ENCODE measurements at places on chromosomes 2 and 18.

- no peak for DNase-seq
These were observed 33.3 kb downstream of the CFLAR start for GRCh38 chr2:201149064-201149820.

- no peak for DNase-seq
These were observed 179.5 kb upstream of the PARD3B start for GRCh38 chr2:204365811-204366210.

DNA sequence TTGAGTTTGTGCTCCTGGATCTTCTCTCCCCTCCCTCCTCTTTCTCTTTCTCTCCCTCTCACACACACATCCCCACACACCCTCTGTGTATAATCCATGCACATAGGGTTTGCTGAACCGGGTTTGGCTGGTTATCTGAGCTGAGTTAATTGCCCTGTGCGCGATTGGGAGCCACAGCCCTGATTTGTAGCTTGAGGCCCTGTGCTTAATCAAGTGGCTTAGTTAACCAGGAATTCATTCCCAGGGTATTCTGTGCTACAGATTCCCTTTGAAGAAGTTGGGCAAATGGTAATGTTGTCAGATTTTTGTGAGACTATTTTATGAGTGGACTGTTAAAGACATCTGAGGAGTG lies 6.2 kb downstream of the PARD3B start:
- no peak for DNase-seq

GRCh38 chr2:105809723-105810122 lies 65.0 kb downstream of the NCK2 start:
- no peak for DNase-seq

GRCh38 chr18:54671291-54671881 lies 80.3 kb downstream of the DYNAP start:
- no peak for DNase-seq

- no peak for DNase-seq
These were observed 163.2 kb upstream of the KLF7 start for GRCh38 chr2:207328944-207329386.

GRCh38 chr2:63486861-63487290 lies 101.4 kb downstream of the WDPCP start:
- no peak for DNase-seq

DNA sequence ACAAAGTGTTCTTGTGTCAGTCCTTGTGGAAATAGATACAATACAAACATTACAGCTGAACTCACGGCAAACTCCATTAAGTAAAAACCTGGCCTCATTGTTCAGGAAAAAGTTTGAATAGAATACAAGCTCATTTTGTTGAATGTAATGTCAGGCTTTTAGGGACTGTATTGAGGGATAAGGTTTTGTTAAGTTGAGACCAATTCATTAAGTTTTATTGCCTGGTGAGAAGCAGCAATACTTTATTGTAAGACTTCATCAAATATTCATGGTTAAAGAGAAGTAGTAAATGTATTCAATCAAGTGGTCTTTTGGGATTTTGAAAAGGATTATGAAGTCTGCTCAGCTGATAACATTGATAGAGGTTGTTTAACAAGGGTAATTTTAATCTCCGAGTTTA lies 35.4 kb upstream of the METAP1D start:
- no peak for DNase-seq

GRCh38 chr2:84613082-84613481 lies 96.8 kb downstream of the DNAH6 start:
- DNase-seq: no peak

- no peak for DNase-seq
These were observed 40.7 kb upstream of the TMEM131 start for GRCh38 chr2:98036349-98037000.

- DNase-seq: no peak
These were observed 577 bp upstream of the GLI2 start for GRCh38 chr2:120734930-120735651.

GRCh38 chr2:72969706-72970105 lies 52.4 kb downstream of the EMX1 start:
- DNase-seq: no peak

GRCh38 chr2:222448748-222449181 lies 24.4 kb downstream of the SGPP2 start:
- no peak for DNase-seq

GRCh38 chr18:23094411-23095190 lies 40.7 kb upstream of the CABLES1 start:
- no peak for DNase-seq

- DNase-seq: no peak
These were observed 224.5 kb downstream of the IKZF2 start for GRCh38 chr2:212926940-212927339.

DNA sequence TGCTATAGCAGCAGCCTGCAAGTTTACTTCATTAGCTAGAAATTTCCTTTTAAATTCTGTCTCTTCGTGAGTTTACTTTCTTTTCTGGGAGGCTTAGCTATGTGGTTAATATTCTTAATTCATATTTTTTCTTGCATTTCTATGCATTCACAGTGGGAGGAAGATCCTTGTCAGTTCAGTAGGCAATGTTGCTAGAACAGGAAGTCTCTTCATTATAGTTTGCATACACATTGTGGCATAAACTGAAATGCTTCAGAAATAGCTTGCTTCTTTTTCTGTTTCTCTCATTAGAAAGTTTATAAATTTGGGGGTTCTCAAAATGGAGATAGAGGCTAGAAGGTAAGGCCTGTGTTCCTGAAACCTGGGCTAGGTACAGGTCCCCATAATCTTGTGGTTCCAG lies 8.1 kb upstream of the ARHGAP15 start:
- DNase-seq: no peak

- no peak for DNase-seq
These were observed 94.5 kb downstream of the RDH14 start for GRCh38 chr2:18465979-18466378.

DNA sequence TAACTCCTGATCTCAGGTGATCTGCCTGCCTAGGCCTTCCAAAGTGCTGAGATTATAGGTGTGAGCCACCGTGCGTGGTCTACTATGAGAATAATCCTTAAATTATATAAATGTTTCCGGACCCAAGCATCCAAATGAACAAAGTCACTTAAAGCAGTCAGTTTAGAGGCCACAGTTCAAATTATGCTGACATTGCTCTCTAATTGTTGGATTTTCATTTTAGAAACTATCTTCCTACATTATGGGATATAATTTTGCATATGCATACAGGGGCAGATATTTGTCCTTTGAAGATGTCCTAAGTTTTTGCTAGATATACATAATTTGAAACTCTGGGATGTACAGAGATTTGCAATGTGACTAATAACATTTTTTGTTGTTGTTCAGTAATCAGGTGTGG lies 390.1 kb downstream of the RND3 start:
- DNase-seq: no peak

- no peak for DNase-seq
These were observed 178.1 kb downstream of the NCKAP5 start for GRCh38 chr2:133390156-133390555.

All from stimulated activated CD8-positive, alpha-beta memory T cell treated with anti-CD3 and anti-CD28 coated beads, Interleukin-15, amount 100 ng/mL, for 4 hours (primary cell).